Amniotic stem cell (primary cell): ENCODE measurements at places on chromosomes 11 and 22.

- no peak for DNase-seq
Measured at GRCh38 chr22:22397875-22398524, 110.5 kb downstream of the ZNF280B start.

GRCh38 chr11:20910733-20911132 lies 241.3 kb downstream of the NELL1 start:
- no peak for DNase-seq

DNA sequence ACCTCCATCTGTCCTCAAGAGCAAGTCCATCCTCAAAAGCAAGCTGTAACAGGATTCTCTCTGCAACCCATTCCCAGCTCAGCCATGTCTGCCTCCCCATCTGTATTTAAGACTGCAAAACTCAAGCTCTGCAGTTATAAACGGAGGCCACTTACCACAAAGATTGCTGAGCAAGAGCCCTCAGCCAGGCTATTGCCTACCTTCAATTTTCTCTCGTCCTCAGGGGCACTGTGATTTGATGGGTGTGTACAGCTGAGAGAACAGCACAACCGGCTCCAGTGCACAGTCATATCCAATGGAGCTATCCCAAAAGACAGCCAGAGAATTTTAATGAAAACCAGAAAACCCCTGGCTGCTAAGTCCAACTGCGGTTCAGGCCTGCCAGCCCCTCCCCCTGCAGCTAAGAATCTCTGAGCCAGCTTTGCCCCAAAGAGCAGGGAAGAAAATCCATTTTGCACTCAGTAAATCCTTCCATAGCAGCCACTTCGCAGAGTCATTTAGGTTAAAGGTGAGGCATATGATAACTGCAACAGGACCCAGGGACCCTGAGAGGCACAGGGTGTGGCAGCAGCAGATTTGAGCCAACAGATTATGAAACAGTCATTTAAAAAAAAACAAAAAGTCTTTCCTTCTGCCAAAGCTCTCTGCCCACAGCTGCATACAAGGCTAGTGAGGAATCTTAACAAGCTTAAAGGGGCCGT lies 37.6 kb downstream of the RAB30 start:
- peak; percentile 64 for DNase-seq

GRCh38 chr11:130146796-130147195 lies 12.8 kb upstream of the ST14 start:
- no peak for DNase-seq
